ENCODE measurements at places on chromosomes 2 and 18.
A peak's percentile ranks its signal among the peaks of the same experiment; 100 is the strongest.

GRCh38 chr2:37553411-37554154 is 117.9 kb downstream of the CDC42EP3 start:
- no peak for DNase-seq

DNA sequence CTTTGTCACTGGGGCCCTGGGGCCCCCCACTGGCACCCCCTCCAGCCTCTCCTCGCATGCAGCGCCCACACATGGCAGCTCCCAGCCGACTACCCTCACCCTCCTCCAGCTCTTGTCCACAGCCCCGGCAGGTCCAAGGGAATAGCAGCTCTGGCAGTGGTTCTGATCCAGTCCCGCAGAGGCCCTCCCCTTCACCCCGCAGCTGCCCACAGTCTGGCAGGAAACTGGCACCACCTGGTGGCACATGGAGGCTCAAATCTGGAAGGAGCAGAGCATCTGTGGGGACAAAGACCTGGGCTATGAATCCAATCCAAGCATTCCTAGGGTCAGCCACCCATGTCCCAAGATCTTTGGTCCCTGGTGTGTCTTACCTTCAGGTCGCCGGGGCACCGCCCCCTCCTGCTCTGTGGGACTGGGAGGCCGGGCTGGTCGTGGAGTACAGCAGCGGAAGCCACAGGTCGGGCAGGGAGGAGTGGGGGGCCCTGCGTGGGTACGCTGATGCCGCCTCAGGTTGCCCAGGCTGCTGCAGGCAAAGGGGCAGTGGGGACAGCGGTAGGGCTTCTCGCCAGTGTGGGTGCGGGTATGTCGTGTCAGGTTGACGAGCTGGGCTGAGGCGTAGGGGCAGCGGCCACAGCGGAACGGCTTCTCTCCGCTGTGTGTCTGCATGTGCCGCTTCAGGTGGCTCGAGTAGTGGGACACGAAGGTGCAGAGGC is 2.3 kb downstream of the ZNF513 start:
- DNase-seq, result no peak

- DNase-seq, result no peak
Measured at GRCh38 chr18:26555804-26556553, 7.6 kb upstream of the KCTD1 start.

GRCh38 chr2:73020657-73021370 is 50.7 kb downstream of the SFXN5 start:
- peak; percentile 71 for DNase-seq

DNA sequence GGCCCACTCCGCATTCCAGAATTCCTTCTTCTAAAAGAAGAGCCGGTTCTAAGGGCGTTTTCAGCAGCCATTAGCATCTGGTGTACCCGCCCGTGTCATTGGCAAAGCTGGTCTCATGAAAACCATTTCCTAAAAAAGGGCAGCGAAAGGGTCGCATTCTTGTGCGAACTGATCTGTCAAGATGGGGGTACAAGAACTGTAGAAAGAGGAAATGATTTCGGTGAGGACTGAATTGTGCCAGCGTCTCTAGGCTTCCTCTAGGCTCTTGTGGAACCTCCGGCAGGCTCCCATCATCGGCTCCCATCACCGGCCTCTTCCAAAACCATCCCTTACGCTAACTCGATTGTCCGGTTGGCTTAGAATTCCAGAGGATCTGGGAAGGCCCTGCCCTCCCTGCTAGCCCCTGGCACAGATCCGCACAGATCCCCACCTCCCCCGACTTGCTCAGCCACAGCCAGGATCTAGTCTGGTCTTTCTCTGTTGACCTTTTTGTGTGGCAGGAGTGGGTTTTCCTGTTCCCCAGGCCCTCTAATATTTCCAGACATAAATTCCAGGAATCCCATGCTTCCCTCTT is 1.3 kb downstream of the RAB31 start:
- DNase-seq, result no peak

DNA sequence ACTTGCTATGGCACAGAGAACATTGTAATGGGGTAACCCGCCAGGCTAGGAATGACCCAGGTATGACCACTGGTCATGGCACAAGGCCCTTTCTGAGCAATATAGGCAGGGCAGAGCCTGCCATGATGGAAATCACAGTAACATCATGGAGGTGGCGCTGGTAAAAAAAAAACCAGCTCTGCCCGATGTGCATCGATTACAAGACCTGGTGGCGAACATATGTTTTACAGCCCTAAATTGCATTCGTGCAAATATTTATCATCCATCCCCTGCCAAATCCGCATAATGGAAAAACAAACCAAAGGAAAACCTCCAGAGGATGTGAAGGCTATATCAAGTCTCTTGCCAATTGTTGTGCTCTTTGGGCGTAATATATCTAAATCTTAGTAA is 60.6 kb downstream of the SEMA4F start:
- no peak for DNase-seq

DNA sequence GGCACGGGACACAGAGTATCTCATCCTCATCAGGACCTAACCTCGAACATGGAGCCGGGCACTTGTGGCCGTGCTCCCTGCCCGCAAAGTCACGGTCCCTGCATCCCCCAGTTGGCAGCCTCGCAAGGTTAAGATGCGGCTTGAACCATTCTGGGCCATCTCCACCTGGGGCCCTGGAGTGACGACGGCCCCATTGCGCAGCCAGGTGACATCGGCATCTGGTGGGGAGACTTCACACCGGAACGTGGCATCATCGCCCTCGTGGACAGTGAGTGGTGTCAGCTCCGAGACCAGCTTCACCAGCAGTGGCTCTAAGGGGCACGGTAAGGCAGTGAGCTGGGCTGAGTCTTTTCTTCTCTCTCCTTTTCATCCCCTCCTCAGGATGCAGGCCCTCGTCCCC is 12.6 kb downstream of the TMEM198 start:
- no peak for DNase-seq

GRCh38 chr2:240397924-240398645 is 37.4 kb upstream of the GPC1 start:
- no peak for DNase-seq

DNA sequence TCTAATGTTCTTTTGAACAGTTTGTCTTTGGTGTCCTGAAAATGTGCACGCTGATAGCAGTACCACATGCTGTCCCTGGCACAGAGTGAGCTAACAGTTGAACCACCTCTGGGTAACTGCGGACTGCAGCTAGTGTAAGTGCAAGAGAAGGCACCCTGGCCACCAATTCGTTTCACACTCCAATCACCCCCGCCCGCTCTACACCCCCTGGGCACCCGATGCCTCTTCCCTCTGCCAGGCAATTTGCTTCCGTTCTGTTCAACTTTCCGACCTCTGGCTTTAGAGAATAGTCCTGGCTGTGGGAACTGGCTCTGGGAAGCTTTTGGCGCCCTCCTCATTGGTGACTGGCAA is 1.4 kb downstream of the DOCK10 start:
- DNase-seq, result peak; percentile 20

DNA sequence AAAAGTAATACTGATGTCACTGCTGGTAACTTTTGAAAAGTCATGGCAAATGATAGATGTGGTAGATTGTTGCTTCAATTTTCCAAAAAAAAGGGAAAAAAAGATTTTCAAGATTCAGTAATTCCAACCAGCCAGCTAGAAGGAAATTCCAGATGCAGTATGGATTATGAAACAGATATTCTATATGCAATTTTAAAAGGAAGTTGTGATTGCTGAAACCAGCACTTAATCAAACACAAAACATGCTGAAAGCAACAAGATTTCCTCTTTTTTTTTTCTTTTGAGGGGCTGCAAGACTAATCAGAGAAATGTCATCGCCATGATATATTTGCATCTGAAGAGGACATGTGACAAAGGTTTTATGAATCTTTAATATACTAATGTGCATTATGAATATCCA is 5.1 kb upstream of the HNMT start:
- DNase-seq, result no peak

DNA sequence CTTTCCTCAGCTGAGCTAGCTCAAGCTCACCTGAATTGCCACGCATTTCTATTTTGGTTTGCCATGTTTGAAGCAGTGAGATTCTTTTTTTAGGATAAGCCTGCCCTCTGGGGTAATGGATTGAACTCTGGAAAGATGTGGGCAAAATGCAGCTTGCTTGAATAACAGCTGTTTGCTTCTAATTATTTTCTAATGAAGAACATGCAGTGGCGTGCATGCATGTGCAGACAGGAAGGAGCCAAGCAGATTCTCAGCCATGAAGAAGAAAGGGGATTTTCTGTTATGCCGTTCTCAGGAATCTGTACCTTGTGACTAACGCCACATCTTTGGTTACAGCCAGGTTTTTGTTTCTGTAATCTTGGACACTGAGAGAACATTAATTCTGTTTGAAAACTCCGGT is 171.2 kb downstream of the ANTXR1 start:
- no peak for DNase-seq

DNA sequence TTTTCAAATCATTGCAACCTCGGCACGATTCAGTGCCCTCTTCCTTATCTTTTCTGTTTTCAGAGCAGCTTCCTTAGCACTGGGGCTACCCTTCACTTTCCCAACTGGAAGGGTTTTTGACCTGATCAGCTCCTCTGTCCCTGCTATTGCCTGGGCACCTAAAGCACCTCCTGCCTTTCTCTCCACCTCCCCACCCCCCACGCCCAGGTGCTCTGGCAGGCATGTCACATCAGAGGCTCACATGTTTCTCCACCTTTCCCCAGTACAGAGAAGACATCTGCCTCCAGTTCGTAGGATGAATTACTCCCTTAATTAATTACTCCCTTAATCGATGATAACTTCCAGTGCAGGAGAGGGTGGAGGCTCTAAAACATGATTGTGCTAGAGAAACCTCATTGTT is 88.7 kb upstream of the LCLAT1 start:
- DNase-seq, result no peak

- peak; percentile 2 for DNase-seq
Measured at GRCh38 chr2:146077156-146077555, 1557.2 kb upstream of the ZEB2 start.

- DNase-seq, result peak; percentile 45
Measured at GRCh38 chr2:231604101-231604684, 11.5 kb downstream of the TEX44 start.

GRCh38 chr2:42102024-42102590 is 54.3 kb downstream of the PKDCC start:
- peak; percentile 69 for DNase-seq

GRCh38 chr2:29326926-29327325 is 211.7 kb downstream of the CLIP4 start:
- no peak for DNase-seq

- DNase-seq, result no peak
Measured at GRCh38 chr2:239646184-239646583, 245.4 kb upstream of the HDAC4 start.

DNA sequence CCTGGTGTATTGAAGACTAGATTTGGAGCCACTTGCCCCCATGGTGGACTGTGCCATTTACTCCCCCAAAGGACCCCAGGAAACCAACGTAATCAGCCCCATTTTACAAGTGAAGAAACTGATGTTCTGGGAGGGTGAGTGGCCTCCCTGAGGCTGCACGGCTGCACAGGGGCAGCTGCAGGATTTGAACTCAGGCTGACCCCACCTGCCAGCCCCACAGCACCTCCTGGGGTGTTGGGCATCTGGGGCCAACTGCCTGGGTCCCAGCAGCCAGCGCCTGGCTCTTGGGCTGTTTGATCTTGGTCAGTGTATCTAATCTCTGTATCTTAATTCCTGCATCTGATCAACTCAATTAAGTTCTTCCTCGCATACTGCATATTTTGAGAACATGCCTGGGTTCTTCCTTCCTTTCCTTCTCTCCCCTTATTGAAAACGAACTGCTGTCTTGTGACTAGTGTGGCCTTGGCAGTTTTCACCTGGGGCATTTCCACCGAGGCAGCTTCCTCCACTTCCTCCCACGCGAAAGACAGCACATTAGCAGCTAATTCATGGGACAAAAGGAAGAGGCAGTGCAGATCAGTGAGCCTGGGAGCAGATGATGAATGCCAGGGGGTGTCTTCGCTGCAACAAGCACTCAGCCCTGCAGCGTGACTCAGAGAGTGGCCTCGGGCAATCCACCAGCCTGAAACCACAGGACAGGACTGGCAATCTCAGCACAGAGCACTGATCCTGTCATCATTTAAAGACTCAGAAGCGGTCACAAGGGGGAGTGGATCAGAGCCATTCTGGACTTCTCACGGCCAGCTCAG is 184.1 kb upstream of the RAB12 start:
- peak; percentile 97 for DNase-seq

- no peak for DNase-seq
Measured at GRCh38 chr2:37405781-37406180, 61.4 kb downstream of the QPCT start.

DNA sequence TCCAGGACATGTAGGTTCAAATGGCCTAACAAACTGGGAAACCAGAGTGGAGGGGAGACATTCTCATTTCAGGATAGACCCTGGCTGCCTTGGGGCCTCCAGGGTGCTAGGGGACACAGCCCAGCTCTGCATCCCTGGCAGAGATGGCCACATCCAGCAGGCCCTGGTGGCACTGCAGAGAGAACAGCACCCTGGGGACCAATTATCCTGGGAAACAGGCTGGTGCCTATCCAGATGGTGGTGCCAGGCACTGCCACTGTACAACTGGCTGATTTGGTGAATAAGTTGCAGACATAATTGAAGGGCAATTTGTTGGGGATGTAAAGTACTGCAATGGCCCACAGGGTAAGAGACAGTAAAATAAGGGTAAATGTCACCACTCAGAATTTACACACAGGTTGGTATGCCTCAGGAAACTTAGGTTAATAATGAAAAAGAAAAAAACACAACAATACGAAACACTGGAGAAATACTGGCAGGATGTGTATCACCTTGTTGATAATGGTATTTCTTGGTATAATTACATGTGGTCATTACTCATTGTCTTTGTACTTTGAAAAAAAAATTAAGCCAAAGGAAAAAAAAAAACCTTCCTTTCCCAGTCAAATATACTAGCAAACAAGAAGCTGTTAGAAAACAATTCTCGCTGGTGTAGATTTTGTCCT is 12.8 kb upstream of the SFTPB start:
- DNase-seq, result no peak

GRCh38 chr2:57881998-57882888 is 164.4 kb upstream of the VRK2 start:
- DNase-seq, result peak; percentile 80

DNA sequence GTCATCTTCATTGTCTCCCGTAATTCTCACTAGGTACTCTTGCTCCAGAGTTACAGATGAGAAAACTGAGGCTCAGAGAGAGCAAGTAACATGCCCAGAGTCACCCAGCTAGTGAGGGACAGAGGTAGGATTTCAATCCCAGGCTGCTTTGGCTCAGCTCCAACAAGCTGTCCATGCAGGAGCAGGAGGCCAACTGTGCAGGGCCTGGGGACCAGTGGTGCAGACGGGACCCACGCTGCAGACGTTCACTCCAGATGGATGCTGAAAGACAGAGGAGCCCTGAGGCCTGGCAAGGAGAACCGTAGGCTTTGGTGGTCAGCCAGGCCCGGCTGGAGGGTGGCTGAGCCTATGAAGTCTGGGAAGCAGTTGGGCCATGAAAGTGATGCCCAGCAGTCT is 102.6 kb downstream of the MCFD2 start:
- DNase-seq, result no peak

- no peak for DNase-seq
Measured at GRCh38 chr18:77038182-77038858, 94.3 kb downstream of the MBP start.

Measured in HFFc6 (cell line).